Brain pericyte (primary cell): ENCODE measurements at places on chromosomes 12 and 14.

DNA sequence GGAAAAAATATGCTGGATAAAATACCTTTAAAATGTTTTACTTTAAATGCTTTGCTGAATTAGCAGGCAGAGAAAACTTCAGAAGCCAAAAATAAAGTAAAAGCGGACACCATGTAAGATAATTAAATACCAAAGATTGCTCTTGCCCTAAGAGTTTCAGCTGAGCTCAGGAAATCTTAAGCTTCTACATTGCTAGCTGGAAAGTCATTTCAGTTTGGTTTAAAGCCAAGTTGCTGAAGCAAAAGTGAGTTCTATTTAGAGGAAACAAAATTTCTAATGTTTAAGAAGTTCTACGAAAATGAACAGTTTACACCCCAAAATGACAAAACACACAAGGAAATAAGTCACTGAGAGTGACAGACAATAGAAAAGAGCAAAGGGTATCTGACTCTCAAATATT, 310.0 kb downstream of the ADAMTS20 start:
- DNase-seq, result no peak

- no peak for DNase-seq
Measured at GRCh38 chr12:48019639-48020265, 15.5 kb upstream of the COL2A1 start.

DNA sequence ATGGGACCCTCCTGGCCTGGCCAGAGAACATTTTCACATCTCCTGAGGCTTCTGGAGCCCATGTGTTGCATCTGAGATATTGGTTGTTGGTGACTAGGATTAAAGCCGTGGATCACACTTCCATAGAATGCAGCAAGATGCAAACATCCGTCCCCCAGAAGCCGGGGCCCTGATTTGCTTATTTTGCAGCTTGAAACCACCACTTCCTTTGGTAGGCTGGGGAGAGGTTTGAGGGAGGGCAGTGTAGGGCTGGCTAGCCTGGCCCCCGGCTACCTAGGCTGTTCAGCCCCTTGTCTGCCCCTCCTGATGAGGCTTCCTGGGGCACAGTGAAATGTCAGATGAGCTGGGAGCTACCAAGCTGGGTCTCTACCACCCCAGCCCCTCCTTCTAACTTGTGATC, 209.7 kb upstream of the PWP1 start:
- no peak for DNase-seq

DNA sequence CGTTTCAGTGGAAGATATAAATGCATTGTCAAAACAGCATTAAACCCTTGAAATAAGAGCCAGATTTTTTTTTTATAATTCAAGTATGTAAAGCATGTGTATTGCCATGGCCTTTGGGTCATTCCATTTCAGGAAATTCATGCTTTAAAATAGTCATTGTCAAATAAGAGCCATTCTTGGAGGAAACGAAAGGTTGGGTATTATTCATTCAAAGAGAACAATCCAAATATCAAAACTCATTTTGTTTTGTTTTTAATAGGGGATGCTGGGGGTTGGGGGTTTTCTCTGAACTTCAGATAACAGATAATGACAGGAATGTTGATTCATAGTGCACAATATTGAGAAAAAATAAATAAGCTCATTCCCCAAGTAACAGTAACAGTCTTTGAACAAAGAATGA, 174.4 kb upstream of the NUDT4 start:
- no peak for DNase-seq

DNA sequence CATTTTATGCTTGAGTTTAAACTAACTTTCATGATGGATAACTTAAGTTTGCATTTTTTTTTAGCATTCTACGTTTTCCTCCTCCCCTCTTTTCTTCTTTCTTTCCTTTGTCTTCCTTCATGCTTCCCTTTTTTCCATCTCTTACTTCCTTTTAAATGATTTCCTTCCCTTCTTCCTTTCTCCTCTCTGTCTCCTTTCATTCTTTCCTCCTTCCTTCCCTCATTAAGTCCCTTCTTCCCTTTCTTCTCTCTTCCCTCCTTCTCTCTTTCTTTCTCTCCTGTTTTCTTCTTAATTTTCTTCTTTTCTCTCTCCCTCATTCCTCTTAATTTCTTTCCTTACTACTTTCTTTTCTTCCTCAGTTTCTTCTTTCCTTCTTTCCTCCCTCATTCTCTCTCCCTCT, 376.0 kb downstream of the LRIG3 start:
- DNase-seq, result no peak

DNA sequence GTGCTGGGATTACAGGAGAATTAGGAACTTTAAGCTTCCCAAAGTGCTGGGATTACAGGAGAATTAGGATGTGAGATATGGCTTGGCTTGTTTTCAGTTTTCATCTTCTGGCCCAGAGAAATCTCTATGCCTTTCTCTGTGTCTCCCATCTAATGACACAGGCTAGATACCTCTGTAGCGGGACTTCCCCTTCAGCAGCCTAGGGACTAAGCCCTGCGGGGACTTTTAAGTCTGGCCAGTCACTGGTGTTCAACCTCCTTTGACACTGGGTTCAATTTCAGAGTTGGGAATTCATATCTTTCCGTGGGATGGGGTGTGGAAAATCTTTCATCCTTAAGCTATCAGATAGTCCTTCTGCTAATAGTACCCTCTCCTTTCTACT, 6.2 kb downstream of the RFC5 start:
- no peak for DNase-seq

- DNase-seq, result no peak
Measured at GRCh38 chr12:95130096-95130495, 56.7 kb upstream of the NR2C1 start.

- DNase-seq, result no peak
Measured at GRCh38 chr12:5497329-5498053, 65.6 kb downstream of the NTF3 start.

DNA sequence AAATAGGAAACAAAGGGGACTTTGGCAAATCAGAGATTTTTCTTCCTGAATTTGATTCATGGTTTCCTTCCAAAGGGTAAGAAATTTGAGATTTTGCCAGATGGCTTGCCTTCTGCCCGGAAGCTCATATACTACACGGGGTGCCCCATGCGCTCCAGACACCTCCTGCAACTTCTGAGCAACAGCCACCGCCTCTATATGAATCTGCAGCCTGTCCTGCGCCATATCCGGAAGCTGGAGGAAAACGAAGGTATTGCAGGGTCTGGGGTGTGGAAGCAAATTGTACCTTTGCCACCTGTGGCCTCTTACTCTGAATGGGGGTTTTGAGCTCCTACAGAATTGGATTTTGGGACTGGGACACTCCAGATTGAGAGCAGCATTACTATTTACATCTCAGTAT, 63.5 kb downstream of the FRMD6 start:
- no peak for DNase-seq
